ENCODE measurements at places on chromosomes 11 and 22. TPM values are rescaled to one million over a fixed set of nuclear protein-coding genes. Genes with fewer than 3 reads are reported as not detected.

DNA sequence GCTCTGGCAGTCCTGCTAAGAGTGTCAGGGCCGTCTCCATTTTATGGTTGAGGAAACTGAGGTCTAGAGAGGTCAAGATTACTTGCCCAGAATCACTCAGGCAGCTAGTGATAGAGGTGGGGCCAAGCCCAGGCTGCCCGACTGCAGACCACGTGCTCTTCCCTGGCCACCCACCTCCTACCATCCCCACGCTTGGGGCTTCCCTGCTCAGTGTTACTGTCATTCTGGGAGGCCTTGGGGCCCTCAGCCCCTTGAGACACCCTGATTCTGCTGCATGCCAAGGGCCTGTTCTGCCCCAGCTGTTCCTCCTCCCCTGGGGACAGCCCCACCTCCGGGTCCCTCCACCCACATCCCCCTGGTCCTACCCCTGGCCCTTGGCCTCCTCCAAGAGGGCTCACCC is 17.2 kb upstream of the TAB1 start:
- no peaks in the 10 kb centered on the region for H3K27me3 ChIP-seq
- H3K27ac ChIP-seq = no peak overlapping the region
- H3K36me3 ChIP-seq = peaks cover 16% of the 10 kb centered on the region
- no peak for DNase-seq
- H3K4me1 ChIP-seq = no peaks in the 10 kb centered on the region

GRCh38 chr22:48651036-48651890 is 1176.4 kb downstream of the BRD1 start:
- H3K27ac ChIP-seq = no peak overlapping the region
- H3K4me1 ChIP-seq = no peaks in the 10 kb centered on the region
- no peak overlapping the region for H3K4me3 ChIP-seq
- no peak for DNase-seq
- no peaks in the 10 kb centered on the region for H3K36me3 ChIP-seq
- H3K27me3 ChIP-seq = peaks cover 34% of the 10 kb centered on the region

- no peaks in the 10 kb centered on the region for H3K36me3 ChIP-seq
- H3K27ac ChIP-seq = no peak overlapping the region
- no peak for DNase-seq
- no peaks in the 10 kb centered on the region for H3K27me3 ChIP-seq
- peaks cover 47% of the 10 kb centered on the region for H3K4me1 ChIP-seq
- H3K4me3 ChIP-seq = no peak overlapping the region
Observed at GRCh38 chr22:36009085-36009484, 19.5 kb downstream of the RBFOX2 start.

DNA sequence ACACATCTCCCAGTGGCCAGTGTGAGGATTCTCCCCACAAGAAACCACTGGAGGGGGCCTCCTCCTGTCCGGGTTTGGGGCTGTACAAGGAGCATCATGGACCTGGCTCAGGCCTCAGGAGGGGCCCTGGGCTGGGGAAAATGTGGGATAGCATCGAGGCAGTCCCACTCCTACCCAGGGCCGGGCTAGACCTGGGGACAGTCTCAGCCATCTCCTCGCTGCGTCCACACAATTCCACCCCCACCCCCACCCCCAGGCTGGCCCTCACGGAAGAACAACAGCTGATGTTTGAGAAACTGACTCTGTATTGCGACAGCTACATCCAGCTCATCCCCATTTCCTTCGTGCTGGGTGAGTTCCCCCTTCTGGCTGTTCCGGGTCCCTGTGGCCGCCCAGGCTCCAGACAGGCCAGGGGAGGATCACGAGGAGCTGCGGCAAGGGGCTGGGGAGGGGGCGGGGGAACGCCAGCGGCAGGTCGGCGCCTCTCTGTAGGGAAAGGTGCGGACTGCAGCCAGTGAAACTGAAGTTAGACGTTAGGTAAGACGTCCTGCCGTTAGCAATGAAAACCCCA is 4.8 kb downstream of the BEST1 start:
- peak overlapping the region; percentile 84 for H3K27ac ChIP-seq
- H3K4me1 ChIP-seq = peaks cover 19% of the 10 kb centered on the region
- DNase-seq = peak; percentile 70
- no peaks in the 10 kb centered on the region for H3K36me3 ChIP-seq
- peaks cover 6% of the 10 kb centered on the region for H3K27me3 ChIP-seq

The CRYBA4 gene
- not detected for total RNA-seq

The OR56A1 gene
- not detected for total RNA-seq
